ENCODE measurements at places on chromosomes 1 and 21.

- DNase-seq: no peak
Measured at GRCh38 chr21:26389971-26390641, 183.0 kb downstream of the CYYR1 start.

- DNase-seq: no peak
Measured at GRCh38 chr1:172708452-172708851, 49.5 kb downstream of the FASLG start.

GRCh38 chr1:165397944-165398343, 41.4 kb upstream of the LMX1A start:
- DNase-seq: peak; percentile 8

DNA sequence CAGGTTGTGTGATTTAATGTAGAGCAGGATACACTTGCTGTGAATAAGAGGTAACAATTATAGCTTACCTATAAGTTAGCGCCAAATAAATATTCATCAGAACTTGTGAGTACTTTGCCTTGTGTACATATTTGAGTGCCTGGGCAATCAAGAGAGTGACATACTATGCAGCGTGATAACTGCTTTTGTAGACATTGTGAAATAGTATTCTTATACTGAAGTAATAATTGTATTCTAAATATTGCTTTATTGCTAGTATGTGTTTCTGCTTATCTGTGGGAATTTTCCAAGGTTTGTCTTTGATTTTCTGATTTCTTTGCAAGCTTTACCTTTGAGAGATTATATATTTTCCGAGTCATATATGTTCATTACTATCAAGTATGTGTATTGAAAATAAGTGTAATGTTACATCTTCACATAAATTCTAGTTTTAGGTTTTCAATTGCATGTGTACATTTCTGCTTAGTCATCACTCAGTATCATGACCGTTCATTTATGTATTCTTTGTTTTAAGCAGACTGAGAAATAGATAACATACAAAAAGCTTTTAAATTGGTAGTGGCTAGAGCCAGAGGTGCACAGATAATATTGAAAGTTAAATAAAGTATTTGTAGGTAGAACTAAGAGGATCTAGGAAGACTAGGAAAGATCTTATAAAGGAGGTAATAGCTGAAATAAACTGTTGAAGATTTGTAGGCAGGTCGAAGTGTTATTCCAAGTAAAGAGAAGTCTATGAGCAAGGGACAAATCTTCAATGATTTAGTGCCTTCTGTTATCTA, 19.5 kb downstream of the USP25 start:
- DNase-seq: no peak

DNA sequence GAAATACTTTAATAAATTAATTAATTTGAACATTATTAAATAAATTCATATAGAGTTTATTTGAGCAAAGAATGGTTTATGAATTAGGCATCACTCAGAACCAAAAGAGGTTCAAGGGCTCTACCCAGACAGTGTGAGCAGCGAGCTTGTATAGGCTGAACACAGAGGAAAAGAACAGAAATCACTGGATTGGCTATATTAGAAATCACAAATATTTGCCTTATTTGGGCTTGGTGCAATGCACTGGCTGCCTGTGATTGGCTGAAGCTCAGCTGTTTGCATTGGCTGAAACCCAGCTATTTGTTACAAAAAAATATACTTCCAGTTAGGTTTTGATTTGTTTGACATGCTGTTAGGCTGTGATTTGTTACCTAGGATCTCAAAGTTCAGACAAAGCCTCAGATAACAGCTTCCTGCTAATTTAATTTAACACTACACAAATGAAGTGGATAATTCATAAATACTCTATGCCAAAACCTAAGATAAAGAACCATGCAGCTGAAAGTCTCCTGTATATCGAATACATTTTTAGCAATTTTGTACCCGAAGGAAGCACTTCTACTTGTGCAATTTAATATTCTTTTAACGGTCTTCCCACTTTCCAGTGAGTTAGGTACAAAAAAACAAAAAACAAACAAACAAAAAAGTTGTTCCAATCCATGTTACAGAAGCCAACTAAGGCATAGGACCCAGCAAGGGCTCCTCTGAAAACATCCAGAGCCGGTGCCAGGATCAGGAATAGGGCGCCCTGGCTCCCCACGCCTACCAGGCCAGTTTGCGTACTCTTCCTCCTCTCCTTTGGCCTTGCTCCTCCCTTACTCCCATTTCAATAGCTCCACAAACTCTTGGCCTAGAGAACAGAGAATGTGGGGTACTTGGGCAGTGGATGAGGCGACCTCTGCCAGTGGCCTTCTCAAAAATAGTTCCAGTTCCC, 179.1 kb downstream of the DUSP10 start:
- no peak for DNase-seq

GRCh38 chr1:87084244-87084836, 169.9 kb downstream of the HS2ST1 start:
- no peak for DNase-seq
